ENCODE measurements at places on chromosomes 1 and 21.

- no peak for DNase-seq
Measured at GRCh38 chr1:90717356-90717664, 208 bp upstream of the BARHL2 start.

DNA sequence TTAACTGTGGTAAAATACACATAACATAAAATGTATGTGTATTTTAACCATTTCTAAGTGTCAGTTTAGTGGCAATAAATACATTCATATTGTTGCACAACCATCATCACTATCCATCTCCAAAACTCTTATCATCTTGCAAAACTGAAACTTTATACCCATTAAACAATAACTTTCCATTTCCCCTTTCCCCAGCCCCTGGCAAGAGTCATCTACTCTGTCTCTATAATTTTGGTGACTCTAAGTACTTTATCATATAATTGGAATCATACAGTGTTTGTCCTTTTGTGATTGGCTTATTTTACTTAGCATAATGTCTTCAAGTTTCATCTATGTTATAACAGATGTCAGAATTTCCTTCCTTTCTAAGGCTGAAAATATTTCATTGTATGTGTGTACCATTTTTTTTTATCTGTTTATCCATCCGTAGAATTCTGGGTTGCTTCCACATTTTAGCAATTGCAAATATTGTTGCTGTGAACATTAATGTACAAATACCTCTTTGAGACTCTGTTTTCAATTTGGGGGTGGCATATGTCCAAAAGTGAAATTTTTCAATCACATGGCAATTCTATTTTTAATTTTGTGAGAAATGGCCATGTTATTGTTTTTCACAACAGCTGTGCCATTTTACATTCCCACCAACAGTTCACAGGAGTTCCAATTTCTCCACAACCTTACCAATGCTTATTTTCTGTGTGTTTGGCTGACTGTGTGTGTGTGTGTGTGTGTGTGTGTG lies 153.9 kb upstream of the GORAB start:
- no peak for DNase-seq

GRCh38 chr1:71031426-71031825 lies 16.2 kb downstream of the PTGER3 start:
- no peak for DNase-seq

DNA sequence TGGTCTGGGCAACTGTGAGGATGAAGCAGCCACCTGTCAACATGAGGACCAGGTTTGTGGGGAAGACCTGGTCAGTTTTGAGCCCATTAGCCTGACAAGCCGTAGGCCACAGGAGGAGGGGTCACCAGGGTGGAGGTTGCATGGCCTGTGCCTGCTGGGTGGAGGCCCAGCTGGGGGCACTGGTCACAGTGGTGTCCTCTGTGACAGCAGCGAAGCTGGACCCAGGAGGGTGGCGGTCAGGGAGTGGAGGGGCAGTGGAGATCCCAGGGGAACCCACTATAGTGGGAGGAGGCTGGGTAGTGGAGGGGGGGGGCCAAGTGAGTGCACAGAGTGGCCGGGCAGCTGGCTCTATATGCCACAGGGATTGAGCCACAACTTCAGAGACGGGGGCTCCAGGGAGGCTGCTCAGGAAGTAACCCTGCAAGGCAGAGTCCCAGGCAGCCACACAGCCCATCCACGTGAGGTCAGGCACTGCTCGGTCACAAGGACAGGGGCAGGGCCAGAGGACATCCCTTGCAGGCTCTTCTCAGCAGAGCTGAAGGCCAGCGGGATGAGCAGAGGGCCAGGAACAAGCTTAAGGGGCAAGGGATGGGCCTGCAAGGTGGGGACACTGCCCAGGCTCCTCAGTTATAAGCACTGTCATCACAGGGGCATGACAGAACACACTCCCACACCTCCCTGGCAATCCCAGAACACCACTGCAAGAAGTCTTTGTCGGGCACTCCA lies 2.3 kb upstream of the C1orf35 start:
- DNase-seq = no peak

GRCh38 chr1:54980528-54981241 lies at the start of gene TMEM61:
Gene TMEM61, plus strand, starts transcription at chr1:54980628. Its CDS starts 438 bp downstream, at chr1:54981066.
- no peak for DNase-seq

DNA sequence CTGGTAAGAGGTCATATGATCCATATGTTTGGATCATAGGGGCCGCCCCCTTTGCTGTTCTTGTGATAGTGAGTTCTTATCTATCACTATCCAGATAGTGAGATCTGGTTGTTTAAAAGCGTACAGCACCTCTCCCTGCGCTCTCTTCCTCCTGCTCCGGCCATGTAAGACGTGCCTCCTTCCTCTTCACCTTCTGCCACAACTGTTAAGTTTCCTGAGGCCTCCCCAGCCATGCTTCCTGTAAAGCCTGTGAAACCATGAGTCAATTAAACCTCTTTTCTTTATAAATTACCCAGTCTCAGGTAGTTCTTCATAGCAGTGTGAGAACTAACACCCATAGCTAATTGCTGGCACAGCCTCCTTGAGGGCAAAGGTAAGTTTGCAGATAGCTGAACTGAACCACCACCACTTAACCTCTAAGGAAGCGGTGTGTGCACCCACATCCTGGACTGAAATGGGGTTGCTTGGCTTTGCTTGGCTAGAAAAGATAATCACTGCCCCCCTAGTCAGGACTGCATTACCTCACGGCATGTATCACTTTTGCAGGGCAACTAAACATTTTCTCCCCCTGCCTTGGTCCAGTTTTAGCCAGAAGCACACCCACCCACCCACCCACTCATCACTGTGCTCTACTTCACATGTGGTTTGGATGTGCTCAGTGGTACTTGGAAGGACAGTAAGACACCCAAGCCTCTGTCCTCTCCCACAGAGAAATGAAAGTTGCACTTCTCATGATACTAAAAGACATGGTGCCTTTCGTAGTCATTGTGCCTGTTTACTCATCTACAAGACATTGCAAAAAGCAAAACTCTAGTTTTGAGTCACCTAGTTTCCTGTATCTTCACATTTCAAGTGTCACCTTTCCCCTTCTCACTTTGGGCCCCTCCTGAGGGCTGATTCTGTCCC lies 23.1 kb upstream of the PTAFR start:
- peak; percentile 56 for DNase-seq

DNA sequence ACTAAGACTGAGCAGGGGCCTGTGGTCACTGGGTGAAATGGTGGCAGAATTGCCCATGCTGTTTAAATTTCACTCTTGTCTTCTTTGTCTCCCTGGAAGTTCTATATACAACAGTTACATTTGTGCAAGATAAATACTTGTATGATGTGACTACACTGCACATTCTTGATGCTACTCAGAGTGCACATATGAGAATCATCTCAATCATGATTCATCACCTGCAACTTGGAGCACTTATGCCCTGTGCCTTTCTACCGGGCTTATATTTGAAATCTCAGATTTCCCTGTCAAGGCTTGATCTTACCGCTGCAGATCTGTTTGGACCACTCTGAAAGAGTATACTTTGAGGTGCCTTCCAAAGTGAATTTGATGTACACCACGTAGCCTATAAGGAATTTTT lies 10.6 kb downstream of the PGM1 start:
- DNase-seq = no peak

GRCh38 chr1:207077470-207078377 lies 10.9 kb upstream of the C4BPB start:
- DNase-seq = peak; percentile 77

GRCh38 chr1:226886122-226886901 lies 15.9 kb downstream of the PSEN2 start:
- no peak for DNase-seq

- DNase-seq = no peak
Measured at GRCh38 chr1:154427173-154428139, 22.3 kb downstream of the IL6R start.

DNA sequence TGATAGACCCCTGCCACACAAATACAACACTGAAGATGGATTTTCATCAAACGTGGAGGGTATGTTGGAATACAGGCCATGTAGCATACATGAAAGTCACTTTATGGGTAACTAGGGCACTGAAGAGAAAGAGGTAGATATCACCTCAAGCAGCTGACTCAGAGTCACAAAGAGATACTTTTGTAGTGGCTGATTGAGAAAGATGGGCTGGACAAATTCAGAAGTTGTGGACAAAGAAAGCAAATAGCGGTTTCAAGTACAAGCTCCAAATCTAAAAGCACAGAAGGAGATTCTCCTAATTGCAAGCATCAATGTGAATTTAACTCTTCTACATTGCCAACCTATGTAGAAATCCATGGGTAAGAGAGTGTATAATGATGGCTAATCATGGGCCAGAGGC lies 35.0 kb upstream of the RGS18 start:
- DNase-seq = no peak

DNA sequence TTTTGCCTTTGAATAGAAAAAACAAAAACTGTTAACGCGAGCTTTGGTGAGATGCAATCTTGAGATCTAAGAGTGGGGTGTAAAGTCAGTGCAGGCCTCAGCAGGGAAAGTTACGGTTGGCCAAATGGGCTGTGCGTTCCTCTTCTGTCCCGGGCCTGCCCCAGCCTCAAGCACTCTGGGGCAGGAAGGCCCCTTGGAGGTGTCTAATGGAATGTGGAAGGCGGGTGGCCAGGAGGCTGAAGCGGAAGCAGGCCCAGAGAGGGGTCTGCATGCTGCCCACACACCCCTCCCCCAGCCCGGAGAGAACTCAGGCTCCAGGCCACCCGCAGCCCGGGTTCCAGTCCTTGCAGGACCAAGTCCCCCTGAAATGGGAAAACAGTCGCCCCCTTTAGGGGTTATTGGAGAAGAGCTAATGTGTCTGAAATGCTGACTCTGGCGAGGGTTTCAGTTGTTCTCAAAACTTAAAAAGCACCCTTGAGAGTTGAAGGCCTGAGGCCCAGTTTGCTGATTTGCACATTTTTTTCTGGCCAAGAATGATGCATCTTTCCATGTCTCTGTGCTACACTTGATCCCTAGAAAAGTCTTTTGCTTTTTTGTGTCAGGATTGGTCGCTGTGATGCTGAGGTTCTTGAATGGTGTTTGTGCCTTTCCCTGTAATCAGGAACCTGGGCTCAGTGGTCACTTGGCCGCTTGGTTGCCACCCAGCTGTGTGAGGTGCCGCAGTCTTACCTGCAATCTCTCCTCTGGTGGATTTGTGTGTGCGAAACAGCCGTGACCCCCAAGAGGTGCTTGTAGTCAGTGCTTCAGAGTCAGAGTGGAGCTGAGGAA lies 2.0 kb downstream of the COL18A1 start:
- DNase-seq = no peak

- DNase-seq = no peak
Measured at GRCh38 chr1:34790985-34791384, 1.8 kb upstream of the GJA4 start.

- peak; percentile 17 for DNase-seq
Measured at GRCh38 chr1:48817505-48818114, 40.9 kb upstream of the BEND5 start.

GRCh38 chr1:35557118-35557610 lies at the start of gene KIAA0319L:
Gene KIAA0319L, minus strand, starts transcription at chr1:35557403. Its CDS starts 2,912 bp downstream, at chr1:35554491.
- DNase-seq = peak; percentile 81

DNA sequence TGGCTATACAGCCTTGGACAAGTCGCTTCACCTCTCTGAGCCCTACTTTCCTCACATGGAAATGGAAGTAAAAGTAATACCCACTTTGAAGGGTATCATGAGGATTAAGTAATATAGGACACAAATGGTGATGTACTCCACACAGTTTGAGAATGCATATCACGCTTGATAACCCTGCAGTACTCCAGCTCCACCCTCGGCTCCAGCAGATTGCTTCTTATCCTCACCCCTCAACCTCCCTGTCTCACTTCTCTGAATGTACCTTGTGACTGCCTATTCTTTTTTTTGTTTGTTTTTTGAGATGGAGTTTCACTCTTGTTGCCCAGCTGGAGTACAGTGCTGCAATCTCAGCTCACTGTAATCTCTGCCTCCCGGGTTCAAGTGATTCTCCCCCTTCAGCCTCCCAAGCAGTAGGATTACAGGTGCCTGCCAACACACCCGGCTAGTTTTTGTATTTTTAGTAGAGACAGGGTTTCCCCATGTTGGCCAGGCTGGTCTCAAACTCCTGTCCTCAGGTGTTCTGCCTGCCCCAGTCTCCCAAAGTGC lies 55.5 kb downstream of the LDLRAD2 start:
- no peak for DNase-seq

DNA sequence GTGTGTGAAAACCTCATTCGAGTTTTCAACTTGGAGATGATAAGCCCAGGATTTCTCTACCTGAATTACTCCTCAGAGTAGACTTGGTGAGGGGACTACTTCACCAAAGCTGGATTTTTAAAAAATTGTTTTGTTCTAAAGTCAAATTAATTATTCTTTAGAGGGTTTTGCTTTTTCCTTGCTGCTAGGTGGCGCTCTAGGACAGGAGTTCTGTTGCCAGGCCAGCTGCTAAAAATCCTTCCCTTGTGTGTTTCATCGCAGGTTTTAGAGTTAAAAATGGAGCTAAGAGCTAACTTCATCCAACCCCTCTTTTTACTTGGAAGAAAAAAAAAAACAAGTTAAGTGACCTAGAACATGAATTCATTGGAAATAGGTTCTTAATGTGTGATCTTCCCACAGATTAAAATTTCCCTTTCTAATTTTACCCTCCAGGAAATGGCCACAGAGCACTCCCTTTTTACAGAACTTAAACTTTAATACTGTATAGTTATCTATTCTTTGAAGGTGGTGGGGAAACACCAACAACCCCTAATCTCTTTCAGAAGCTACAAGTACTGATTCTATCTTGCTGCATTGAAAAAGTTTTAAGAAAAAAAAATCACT lies 36.7 kb upstream of the FAM163A start:
- DNase-seq = peak; percentile 76

- DNase-seq = no peak
Measured at GRCh38 chr1:203534526-203534925, 40.6 kb downstream of the OPTC start.

DNA sequence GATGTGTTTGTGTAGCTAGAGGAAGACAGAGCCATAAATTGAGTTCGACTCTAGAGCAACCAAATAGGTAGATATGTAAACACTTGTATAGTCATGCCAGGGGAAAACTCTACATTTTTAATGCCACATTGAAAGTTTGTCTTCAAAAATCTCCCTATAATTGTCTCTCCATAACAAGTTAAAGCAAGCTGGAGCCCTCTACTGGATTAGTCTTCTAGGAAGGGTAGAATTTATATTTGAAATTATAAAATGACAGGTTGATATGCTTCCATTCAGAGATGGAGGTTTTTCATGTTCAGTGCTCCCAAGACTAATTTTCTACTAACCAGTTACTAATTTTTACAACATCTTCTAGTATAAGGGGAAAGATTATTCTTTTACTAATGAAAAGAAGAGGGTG lies 13.1 kb upstream of the COL24A1 start:
- no peak for DNase-seq

DNA sequence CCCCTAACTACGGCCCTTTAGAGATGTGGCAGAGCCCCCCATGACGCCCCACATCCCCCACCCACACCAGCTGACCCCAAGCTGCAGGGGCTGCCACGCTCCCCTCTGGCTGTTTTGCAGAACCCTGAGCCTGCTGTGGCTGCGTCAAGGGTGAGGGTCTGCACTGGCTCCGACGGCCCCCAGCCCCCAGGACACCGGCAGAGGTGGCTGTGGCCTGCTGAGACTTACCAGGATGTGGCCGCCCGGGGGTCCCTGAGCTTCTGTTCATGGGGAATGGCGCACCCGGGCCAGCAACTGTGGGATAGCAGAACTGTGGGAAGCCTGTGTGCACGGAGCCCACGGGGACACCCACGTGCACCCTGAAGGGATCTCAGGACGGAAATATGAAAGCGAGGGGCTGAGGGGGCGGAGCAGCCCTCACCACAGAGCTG lies 12.8 kb upstream of the RNF223 start:
- no peak for DNase-seq
